ENCODE measurements at places on chromosomes 11 and 22. TPM values are rescaled to one million over a fixed set of nuclear protein-coding genes. Genes with fewer than 3 reads are reported as not detected.

The RFPL1 gene
- not detected for total RNA-seq

The TMEM135 gene
- total RNA-seq: 24.1 TPM

The RAB3IL1 gene
- total RNA-seq: 3.7 TPM

The SLC37A2 gene
- total RNA-seq: 6.9 TPM

The DRD4 gene
- total RNA-seq: not detected

The SYTL2 gene
- 9.3 TPM for total RNA-seq

The KDM4D gene
- 0.99 TPM for total RNA-seq

The CSTPP1 gene
- 25.9 TPM for total RNA-seq

The OR2AG2 gene
- total RNA-seq: 0.15 TPM

The C11orf98 gene
- total RNA-seq: 56.8 TPM

The ZMAT5 gene
- 18.6 TPM for total RNA-seq

All from glomerular endothelial cell (primary cell).